ENCODE measurements at places on chromosomes 1 and 21.

GRCh38 chr21:36722370-36723368, 23.8 kb downstream of the SIM2 start:
- no peak for DNase-seq

GRCh38 chr1:165650981-165651625, 20.1 kb downstream of the MGST3 start:
- DNase-seq, result no peak

DNA sequence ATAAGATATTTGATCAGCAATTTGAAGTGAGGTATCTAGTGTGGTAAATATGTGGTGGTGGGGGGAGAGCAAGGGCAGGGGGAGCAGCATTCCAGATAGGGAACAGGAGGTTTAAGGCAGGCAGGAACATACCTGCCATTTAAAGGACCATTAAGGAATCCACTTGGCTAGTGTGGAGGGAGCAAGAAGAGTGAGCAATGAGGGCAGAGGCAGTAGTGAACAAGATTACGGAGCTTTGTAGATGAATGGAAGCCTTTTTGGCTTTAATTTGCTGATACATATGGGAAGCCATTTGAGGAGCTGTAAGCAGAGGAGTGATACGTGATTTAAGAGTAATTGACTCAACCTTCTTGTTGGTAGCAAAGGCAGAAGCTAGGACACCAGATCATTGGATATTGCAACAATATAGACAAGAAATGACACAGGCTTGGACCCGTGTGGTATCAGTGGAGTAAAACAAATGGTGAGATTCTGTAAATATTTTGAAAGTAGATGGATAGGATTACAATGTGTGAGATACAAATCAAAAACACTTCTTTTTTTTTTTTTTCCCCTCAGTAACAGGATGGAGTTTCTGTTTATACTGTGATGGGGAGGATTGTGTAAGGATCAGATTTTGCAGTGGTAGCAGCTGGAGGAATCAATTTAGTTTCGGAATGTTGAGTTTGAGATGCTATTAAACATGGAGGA, 73.8 kb upstream of the B3GALT2 start:
- no peak for DNase-seq

- DNase-seq, result no peak
These were observed 14.8 kb upstream of the KIF1B start for GRCh38 chr1:10195570-10195969.

DNA sequence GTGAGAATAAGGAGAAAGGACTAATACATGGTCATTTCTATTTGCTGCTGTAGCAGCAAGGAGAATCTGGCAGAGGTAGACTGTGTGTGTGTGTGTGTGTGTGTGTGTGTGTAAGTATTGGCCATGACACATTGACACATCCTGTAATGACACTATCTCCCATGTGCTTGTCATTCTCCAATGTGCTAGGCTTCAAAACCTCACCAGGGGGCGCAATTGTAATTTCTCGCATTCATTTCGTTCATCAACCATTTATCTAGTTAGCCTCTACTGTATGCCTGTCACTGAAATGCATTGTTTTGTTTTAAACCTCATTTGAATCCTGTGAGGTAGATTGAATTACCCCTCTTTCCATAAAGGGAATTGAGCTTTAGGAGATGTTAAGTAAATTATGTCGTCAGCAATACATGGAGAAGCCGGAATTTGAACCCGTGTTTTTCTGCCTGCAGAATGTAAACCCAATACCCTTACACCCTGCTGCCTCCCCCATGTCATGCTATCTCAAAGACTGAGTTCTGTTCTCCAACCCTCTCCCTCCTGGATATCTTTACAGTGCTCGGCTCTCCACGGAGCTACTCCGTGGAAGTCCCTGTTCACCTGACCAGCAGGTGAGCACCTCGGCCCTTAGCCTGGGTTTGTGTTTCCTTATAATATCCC, 100.8 kb downstream of the UCK2 start:
- DNase-seq, result peak; percentile 34

- peak; percentile 37 for DNase-seq
These were observed 39.9 kb downstream of the SIPA1L2 start for GRCh38 chr1:232589812-232590743.

DNA sequence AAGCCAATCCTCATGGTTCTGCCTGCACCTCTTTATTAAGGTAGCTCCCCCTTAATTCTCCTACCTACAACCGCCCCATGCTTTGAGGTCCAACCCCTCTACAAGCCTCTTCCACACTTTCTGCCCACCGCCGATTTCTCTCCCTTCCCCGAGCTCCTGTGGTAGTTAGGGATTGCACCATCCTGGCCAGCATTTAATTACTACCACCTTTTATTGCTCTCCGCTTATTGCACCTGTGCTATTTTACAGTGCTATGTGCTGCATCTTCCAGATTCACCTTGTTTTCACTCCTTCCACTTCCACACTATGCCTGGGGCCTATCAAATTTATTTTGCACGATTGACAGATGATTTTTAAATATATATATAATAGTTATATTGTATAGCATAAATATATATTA, 29.3 kb upstream of the DNAJC11 start:
- DNase-seq, result no peak

DNA sequence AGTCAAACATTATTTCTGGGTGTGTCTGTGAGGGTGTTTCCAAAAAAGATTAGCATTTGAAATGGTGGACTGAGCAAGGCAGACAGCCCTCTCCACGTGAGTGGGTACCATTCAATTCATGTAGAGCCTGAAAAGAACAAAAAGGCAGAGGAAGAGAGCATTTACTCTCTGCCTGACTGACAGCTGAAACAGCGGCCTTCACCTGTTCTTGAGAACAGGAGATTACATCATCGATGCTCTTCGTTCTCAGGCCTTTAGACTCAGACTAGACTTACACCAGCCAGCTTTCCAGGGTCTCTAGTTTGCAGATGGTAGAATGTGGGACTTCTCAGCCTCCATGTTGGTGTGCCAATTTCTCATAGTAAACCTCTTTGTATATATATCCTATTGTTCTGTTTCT, 302.3 kb downstream of the BACH1 start:
- DNase-seq, result no peak

GRCh38 chr1:160885042-160885441, at the start of gene ITLN1:
TSS of gene ITLN1 (minus strand) at chr1:160885180. CDS start at chr1:160884877, 303 bp downstream.
- no peak for DNase-seq

- DNase-seq, result no peak
These were observed 61.1 kb upstream of the ANGPTL1 start for GRCh38 chr1:178931858-178932551.

DNA sequence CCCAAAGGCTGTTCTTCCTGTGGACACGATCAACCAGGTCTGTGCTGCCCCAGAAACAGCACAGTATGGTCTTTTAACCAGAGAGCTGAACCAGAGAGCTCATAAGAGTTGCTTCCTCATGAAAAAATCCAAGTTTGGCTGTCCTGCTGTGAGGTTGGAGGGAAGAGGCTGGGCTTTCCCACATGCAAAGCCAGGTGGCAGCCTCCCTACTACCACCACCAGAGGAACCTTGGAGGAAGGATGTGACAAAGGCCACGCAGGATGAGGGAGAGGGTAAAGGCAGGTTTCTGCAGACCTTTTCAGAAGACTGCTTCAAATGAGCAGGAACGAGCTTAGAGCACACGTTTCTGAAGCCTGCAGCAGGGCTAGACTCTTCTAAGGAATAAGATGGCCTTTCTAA, 27.1 kb downstream of the FAM78B start:
- no peak for DNase-seq

- DNase-seq, result no peak
These were observed 30.5 kb downstream of the CCDC185 start for GRCh38 chr1:223423641-223424233.

DNA sequence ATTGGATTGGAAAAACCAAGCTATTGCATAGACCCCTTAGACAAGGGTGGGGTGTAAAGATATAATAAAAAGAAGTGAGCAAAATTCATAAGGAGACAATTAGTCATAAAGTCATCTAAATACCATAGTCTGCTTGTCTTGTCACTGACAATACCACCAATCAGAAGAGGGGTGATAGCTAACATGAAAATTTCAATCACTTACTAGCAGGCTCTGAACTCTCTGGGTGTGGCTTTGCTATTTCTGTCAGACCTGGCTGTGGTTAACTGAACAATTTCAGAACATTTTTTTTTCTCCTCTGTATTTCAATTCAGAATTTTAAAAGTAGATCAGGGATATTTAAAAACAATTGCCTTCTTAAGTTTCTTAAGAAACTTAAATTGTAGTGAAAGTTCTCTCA, 158.5 kb upstream of the PRMT6 start:
- DNase-seq, result no peak

GRCh38 chr1:63908016-63908415, 134.2 kb downstream of the ROR1 start:
- no peak for DNase-seq

- DNase-seq, result peak; percentile 81
These were observed 102.2 kb downstream of the CASZ1 start for GRCh38 chr1:10694274-10694632.

DNA sequence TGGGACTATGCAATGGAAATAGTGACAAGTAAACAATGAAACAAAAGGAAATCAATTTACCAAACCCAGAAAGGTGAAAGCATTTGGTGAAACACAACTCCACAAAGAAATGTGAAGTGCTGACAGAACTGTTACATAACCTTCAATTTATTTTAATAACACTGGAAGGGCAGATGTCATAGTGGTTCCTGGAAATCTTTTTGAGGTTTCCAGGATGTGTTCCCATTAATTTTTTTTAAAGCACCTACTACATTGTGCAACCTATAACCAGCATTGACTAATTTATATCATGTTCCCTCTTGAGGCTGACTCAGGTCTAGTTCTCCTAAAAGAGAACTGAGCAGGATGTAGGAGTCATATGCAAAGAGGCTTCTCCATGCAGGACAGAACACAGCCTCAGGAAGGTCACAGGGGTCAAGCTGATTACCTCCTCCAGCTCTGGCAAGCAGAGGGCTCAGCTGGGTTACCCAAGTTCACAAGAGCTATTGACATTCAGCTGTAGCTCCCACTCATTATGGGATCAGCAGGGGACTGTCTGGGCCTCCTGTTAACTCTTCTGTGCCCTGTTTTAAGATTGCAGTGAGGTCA, 157.1 kb upstream of the NRIP1 start:
- DNase-seq, result peak; percentile 68
